ENCODE measurements at places on chromosomes 12 and 14.

GRCh38 chr14:87623616-87624015, 369.4 kb downstream of the GALC start:
- DNase-seq = no peak

DNA sequence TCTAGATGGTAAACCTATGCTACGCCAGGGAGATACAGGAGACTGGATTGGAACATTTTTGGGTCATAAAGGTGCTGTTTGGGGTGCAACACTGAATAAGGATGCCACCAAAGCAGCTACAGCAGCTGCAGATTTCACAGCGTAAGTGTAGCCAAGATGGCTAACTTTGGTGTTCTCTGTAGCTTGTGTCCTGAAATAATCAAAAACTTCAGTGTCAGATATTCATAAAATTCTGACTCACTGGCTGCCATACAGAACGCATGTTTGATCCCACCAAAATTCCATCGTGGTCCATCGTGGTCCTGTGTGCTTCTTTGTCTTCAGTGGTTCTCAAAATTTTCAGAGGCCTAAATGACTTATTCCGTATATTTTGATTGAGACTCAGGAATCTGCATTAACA, 1.3 kb downstream of the STRAP start:
- no peak for DNase-seq

DNA sequence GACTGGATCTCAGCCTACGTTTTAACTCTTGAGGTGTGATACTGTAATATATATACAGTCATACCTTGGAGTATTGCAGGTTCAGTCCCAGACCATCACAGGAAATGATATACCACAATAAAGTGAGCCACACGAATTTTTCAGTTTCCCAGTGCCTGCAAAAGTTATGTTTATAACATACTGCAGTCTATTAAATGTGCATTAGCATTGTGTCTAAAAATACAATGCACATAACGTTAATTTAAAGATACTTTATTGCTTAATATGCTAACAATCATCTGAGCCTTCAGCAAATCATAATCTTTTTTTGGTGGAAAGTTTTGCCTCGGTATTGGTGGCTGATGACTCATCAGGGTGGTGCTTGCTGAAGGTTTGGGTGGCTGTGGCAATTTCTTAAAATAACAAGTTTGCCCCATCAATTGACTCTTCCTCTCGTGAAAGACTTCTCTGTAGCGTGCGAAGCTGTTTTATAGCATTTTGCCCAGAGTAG, 18.9 kb downstream of the PYROXD1 start:
- no peak for DNase-seq

- DNase-seq = no peak
These were observed 55.3 kb downstream of the PPM1H start for GRCh38 chr12:62879691-62880090.

DNA sequence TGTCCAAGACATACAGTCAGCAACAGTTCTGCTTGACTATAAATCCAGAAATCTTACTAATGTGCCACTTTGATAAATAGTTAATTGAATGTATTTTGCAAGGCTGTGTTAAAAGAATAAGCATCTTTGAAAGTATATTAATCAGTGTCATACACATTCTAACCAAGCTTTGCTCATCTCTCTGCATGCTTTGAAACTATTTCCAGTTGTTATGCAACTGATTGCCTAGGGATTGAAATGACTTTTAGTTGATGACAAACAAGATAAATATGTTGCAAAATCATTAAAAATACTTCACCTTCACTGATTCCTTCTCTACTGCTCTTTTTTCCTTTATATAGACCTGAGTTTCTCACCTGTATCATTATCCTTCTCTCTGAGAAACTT, 91.3 kb downstream of the AEBP2 start:
- no peak for DNase-seq

GRCh38 chr12:42590330-42590934, 886 bp upstream of the PRICKLE1 start:
- DNase-seq = peak; percentile 73

- no peak for DNase-seq
These were observed 123.1 kb upstream of the PARP11 start for GRCh38 chr12:3996322-3996721.

GRCh38 chr14:20969336-20969735, 14.0 kb downstream of the RNASE2 start:
- DNase-seq = no peak

DNA sequence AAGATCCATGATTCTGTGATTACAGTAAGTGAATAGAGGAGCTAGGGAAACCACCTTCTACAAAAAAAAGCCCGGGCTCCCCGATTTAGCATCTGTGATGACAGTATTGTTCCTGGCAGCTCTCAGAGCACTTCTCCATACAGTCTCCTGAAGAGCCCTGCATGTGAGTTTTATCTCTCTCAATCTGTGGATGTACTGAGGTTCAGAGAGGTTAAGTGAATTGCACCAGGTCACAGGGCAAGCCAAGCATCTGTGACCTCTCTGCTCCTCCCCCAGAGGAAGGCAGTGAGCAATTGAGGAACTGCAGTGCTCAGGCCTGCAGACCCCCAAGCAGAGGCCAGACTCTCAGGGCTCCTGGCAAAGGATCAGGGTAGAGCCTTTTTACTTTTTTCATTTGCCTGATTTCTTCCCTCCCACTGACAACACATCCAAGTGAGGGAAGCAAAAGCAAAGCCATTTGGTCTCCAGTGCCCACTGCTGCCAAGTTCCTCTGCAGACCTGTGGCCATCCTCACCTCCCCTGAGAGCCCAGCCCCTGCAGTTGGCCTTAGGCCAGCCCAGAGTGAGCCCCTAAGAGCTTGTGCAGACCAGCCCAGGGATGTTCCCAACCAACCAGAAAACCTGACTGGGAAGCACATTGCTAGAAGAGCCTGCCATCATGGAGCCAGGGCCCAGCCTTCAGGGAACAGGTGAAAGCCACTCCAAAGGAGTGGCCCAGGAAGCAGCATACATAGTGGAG, 47.6 kb upstream of the PNMA1 start:
- no peak for DNase-seq

GRCh38 chr12:15122344-15122743, 98.9 kb downstream of the RERG start:
- DNase-seq = no peak

GRCh38 chr14:101708853-101709532, 52.5 kb upstream of the PPP2R5C start:
- DNase-seq = no peak

GRCh38 chr12:3928538-3929184, 55.5 kb upstream of the PARP11 start:
- no peak for DNase-seq

- DNase-seq = peak; percentile 93
These were observed 43.3 kb downstream of the GALNT9 start for GRCh38 chr12:132285991-132286681.

DNA sequence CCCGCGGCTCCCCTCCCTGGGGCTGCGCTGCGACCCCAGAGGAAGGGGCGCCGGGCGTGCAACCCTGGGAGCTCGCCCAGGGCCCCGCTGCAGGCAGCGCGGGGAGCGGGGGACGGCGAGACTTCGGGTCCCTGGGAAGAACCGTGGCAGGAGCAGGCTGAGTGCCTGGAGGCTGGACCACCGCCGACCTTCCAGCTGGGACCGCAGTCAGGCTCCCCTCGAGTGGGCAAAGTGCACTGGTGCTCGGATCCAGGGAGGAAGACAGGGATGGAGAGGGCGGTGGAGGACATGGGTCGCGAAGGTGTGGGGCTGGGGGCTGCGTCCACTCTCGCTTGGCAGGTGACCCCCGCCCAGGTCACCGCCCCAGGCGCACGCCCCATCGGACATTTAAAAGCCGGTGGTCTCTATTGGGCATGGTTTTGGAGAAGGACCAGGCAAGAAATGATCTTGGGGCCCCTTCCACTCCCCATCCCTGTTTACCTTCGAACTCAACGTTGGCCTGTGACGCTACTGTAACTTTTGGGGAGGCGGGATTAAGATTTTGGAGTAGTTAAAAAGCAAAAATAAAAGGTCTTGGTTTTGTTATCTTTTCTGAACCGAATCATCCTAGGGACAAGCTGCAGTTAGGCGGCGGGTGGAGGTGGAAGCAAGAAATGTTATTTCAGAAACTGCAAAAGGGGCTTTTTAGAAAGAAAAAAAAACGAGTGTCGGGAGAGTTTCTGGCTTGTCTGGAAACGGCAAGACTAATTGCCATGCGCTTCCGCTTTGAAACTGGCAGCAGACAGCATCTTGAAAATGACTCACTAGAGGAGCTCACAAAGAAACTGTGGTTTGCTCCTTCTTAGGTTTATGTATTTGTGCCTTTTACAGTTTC, 1.0 kb downstream of the ELK3 start:
- peak; percentile 90 for DNase-seq

GRCh38 chr14:26255213-26255612, 342.6 kb downstream of the NOVA1 start:
- DNase-seq = peak; percentile 2

DNA sequence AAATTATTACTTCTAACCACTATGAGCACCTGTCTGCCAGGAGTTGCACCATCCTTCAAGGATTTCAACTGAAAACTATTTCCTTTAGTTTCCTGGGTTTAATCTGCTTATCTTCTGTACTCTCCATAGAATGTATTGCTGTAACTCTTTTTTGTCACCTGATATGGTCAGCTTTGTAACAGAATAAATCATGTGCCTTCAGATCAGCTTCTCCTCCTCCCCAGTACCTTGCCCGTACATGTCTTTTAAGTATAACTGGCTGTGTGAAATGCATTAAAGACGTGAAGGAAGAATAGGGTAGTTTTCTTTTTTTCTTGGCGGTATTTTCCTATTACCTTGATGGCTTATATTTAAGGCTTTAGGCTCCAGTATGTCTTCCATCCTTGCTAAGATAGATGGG, 200.3 kb upstream of the NAV3 start:
- DNase-seq = no peak

GRCh38 chr14:102235275-102235897, 69.6 kb downstream of the MOK start:
- DNase-seq = peak; percentile 70
